Activated T-helper 1 cell treated with anti-CD3 and anti-CD28 coated beads, Interleukin-2, amount 50 U/mL, for 16 hours (primary cell): ENCODE measurements at places on chromosomes 6 and 20.

- DNase-seq = no peak
These were observed 572.0 kb downstream of the KIF16B start for GRCh38 chr20:16001286-16001685.

DNA sequence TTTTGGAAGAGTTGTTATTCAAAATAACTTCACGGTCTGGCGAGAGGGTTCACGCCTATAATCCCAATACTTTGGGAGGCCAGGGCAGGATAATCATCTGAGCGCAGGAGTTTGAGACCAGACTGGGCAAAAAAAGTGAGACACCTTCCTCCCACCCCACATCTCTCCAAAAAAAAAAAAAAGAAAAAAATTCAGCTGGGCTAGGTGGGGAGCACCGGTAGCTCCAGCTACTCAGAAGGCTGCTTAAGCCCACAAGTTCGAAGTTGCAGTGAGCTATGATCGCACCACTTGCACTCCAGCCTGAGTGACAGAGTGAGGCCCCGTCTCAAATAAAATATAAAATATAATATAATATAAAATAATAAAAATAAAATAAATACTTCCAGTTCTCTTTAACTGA, 10.4 kb downstream of the OR2B2 start:
- DNase-seq = no peak

DNA sequence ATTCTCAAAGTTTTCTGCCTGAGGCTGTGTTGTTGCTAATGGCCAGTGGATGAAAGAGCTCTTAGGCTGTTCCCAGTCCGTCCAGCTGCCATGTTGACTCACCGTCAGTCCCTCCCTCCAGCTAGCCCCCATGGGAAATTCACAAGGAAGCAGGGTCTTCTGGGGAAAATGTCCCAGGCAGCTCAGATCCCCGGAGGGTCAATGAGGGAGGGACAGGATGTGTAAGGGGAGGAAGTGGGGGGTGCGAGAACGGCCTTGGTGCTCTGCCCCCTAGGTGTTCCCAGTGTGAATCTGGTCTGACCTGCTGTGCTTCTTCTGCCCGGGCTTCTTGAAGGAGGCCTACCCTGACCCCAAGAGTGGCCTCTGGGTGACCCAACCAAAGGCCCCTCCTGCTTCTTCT, 65.9 kb downstream of the CEBPB start:
- DNase-seq = no peak

DNA sequence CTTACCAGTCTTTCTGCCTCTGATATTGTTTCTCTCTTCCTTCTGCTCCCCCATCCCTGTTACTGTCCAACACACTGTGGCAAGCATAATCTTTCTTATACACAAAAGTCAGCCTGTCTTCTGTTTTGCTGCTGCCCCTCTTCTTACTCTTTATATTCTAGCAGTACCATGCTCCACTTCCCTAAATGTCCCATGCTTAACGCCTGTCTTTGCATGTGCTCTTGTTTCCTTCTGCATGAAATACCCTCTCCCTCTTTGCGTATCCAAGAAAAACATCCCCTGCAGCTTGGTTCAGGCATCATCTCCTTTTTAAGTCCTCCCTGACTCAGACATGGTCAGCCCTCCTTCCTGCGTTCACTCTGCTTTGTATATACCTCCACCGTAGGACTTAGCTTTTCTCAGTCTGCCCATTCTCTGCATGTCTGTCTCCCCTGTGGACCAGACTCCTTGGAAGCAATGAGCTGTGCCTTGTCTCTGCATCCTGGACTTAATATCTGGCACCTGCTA, 103.9 kb downstream of the CTNNBL1 start:
- DNase-seq = no peak

DNA sequence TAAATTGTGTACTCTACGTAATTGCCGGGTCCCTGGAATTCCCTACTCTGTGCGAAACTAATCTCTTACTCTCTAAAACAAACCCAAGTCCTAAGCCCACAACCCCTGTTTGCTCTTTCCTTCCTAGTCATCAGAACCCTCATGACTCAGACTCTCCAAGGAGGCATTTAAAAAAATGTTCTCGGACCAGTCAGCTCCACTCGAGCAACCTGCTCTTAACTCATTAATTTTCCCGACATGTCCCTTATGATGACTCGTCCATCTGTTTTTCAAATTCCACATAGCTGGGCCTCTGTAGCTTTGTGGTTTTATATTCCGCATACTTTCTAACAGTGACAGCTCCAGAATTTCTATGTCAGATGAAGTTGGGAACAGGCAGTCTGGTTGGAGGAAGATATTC, 2.6 kb upstream of the MUC22 start:
- no peak for DNase-seq

DNA sequence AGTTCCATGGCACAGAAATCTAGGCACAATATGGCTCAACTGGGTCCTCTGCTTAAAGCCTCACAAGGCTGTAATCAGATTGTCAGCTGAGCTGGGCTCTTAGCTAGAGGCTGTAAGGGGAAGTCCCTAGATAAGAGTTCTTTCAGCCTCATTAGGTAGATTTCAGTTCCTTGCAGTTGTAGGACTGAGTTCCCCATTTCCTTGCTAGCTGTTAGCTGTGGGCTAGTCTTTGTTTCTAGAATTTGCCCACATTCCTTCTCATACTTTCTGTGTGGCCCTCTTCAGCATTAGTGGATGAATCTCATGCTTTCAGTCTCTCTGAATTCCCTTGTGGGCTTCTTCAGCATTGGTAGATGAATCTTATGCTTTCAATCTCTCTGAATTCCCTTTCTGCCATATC, 71.0 kb upstream of the MRAP2 start:
- DNase-seq = no peak

GRCh38 chr6:116986819-116987218, 109.8 kb downstream of the RFX6 start:
- DNase-seq = no peak

GRCh38 chr6:335572-335971, 43.3 kb downstream of the DUSP22 start:
- no peak for DNase-seq

DNA sequence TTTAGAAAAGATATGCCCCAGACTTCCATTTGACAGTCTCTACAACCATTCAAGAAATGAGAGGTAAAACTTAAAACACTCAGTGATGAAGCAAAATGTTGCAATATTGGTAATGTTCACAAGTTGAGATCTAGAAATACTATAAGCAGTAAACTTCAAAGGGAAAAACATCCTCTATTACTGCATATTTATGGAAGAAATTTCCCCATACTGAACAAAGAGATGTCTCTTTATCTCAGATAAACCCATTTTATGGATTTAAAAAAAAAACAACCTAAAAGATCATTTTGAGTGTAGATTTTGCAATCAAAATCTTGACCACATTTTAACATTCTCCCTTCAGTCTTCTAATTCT, 177.8 kb upstream of the TAB2 start:
- no peak for DNase-seq

DNA sequence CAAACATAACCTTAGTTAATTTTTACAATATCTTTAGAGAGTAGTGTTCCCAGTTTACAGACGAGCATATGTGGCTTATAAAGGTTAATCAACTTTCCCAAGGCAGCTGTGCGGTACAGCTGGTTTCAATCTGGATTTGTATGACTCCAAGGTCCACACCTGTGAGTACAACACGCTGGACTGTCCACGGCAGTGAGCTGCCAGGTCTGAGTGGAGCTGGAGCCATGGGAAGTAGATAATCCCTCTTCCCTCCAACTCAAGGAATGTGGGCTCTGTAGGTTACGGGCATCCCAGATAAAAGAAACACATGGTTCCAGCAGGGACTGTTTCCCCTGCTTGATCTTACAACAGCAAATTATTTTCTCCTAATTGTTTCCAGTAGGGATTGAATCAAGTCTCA, 102.2 kb downstream of the SOD2 start:
- no peak for DNase-seq

GRCh38 chr20:14414560-14414959, 77.1 kb upstream of the FLRT3 start:
- no peak for DNase-seq

DNA sequence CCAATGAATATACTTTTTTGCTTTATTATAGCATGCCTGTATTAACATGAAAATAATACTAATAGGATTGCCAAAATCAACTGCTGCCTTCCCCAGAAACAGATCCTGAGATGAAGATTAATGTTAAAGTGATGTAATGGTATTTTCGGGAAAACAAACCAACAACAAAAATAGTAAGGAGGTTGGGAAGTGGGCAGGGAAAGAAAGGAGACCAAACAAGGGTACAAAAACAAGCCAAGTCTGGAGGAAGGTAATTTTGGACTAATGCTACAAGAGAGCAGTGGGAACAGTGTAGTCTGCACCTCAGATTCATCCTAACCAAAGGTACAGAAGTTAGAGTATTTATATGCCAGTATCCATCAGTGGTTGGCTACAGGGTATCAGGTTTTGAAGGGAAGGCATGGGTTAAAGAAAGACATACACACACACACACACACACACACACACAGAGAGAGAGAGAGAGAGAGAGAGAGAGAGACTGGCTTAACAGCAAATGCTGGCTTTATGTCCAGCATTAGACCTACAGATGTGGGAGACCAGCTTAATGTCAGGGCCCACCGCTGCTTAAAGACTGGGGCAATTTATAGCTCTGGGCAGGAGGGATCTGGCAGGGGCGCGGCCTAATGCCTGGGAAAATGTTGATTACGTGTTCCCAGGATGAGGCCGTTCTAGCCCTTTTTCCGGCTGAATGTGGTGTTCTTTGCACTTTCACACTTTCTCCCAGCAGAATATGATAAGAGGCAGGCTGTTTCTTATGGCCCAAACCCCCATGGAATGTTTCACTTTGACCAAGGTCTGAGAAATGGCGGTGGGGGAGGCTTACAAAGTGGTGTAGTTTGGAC, 3.8 kb upstream of the SLC17A1 start:
- DNase-seq = no peak

DNA sequence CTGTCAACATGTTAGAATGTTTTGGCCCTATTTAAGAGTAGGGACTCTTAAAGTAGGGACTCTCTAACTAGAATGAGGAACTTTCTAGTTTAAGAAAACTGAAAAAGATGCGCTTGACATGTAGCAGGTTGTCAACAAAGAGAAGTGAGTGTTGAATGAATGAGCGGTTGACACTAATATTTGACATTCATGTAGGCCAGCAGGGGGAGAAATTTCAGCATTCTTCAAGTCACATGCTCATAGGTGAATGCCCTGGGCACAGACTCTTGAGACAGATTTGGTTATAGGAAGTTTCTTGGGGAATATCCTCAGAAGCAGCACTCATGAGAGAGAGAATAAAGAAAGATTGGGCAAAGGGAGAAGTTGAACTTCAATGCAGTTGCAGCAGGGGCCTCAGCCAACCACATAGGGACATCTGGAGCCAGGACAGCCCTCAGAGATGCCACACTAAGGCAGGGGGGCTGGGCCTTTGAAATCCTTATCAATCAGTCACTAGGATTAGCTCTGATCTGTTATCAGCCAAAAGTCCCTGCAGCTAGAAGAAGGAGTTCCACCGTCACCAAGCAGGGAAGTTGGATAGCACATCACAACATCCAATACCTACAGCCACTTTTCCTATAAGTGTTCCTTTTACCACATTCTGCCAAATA, 145.1 kb upstream of the FKBP1C start:
- DNase-seq = no peak

GRCh38 chr6:75735491-75736186, 13.4 kb upstream of the MYO6 start:
- no peak for DNase-seq

DNA sequence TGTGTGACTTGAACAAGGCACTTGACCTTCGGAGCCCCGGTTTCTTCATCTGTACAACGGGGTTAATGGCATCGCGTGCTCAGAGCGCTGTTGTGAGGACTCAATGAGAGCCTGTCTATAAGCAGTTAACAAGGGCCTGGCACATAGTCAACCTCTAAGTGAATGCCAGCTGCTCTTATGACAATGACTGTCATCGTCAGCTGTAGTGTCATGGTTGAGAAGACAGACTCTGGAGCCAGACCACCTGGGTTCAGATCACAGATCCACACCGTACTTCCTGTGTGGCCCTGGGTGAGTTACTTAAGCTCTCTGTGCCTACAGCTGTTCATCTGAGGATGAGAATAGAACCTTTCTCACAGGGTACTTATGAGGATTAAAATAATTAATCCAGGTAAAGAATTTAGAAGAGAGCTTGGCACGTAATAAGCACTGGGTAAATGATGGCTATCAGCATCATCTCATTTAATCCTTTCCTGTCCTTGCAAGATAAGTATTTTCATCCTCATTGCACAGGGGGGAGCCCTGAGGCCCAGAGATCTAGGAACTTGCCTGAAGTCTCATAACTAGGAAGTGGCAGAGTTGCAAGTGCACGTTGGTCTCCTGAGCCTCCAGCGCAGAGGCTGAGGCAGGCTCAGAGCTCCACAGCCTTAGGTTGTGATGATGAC, 105.3 kb downstream of the EYA2 start:
- DNase-seq = no peak

DNA sequence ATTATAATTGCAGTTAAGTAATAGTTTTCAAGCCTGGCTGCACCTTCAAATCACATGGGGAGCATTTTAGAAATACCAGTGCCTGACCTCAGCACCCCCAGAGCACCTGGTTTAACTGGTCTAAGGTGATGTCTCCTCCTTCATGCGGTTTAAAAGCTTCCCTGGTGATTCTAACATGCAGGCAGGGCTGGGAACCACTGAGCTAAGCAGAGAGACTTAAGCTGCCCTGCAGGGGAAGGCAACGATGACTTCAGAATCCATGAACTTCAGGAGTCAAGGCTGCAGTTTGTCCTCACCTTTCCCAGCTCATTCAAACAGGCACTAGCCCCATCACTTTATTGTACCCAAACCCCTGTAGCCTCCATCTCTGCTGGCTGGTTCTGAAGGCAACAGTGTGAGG, 6.1 kb upstream of the DTNBP1 start:
- DNase-seq = no peak

GRCh38 chr6:166275714-166276166, 32.5 kb downstream of the PRR18 start:
- peak; percentile 66 for DNase-seq

- DNase-seq = no peak
These were observed 81.1 kb upstream of the PRDM1 start for GRCh38 chr6:106005013-106005412.

- no peak for DNase-seq
These were observed 231.0 kb upstream of the EYS start for GRCh38 chr6:65938000-65938399.

DNA sequence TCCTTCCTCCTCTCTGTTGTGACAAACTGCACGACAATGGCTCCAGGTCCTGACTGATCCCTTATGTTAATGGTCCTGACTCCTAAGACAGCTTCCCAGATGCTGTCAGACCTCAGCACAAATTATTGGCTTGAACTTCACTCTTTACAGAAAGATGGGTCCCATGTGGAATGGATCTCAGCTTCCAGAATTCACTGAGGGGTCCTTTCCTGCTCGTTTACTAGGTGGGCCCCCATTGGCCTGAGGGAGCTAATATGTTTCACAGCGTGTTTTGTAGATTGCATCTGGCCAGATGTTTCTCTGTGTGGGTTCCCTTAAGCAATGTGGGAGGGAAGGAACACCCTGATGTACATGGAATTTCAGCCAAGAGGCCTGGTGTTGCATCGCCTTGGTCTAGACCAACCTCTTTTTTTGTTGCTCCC, 826.6 kb downstream of the MAFB start:
- no peak for DNase-seq

DNA sequence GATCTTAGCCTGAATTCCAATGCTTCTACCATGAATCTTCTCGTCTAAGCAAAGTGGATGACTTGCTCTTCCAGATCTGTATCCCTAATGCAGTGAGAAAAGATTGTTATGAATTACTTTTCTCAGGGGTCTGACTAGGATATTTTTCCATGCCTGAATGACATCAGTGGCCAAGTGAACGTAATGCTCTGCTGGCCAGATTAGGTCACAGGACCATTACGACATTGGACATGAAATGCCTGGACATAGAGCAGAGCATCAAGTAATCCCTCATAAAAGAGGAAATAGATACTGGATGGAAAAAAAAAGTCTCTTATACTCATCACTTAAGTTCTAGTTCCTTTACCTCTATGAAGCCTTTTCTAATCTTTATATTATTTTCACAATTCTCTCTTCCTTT, 12.1 kb upstream of the THEMIS start:
- DNase-seq = no peak
